Stimulated activated CD8-positive, alpha-beta memory T cell treated with anti-CD3 and anti-CD28 coated beads, Interleukin-7, amount 100 ng/mL, for 1 hour (primary cell): ENCODE measurements at places on chromosomes 16 and 17.

DNA sequence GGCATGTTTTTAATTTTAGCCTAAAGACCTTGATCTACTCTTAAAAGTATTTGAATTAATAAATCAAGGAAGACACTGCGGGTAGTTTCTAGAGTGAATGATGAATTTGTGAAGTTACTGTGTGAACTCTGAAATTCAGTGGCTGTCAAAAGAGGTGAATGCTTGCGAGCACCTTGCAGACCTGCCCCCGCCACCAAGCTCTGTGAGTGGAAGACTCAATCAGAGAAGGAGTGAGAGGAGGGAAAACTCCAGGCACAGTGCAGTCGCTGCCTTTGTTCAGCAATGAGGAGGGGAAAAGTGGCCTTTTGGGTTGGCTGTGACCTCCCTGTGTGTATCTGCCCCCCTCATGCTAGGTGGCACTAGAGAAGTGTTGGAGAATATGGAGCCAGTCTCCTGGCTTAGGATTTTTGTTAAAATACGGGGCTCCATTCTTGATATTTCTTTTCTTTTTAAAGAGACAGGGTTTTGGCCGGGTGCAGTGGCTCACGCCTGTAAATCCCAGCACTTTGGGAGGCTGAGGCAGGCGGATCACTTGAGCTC lies 53.0 kb downstream of the LDHD start:
- no peak for DNase-seq

DNA sequence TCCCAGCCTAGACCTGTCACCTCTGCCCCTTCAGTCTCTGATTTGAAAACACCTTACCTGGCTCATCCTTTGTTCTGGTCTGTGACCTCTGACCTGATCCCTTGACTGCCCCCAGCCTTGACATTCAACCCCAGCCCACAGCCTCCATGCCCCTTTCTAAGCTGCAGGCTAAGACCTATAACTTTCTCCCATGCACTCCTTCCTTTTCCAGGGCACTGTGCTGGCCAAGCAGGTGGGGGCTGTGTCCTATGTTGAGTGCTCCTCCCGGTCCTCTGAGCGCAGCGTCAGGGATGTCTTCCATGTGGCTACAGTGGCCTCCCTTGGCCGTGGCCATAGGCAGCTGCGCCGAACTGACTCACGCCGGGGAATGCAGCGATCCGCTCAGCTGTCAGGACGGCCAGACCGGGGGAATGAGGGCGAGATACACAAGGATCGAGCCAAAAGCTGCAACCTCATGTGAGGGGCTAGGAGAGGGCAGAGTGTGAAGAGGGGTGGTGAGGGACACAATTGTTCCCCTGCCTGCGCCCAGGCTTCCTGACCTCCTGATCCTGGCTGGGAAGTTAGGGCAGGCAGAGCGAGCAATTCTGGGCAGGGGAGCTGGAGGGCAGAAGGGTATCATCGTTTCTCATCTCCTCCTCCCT lies 3.3 kb downstream of the RND2 start:
- DNase-seq: no peak

- DNase-seq: no peak
These were observed 34.0 kb downstream of the OR1D5 start for GRCh38 chr17:3029213-3029913.

DNA sequence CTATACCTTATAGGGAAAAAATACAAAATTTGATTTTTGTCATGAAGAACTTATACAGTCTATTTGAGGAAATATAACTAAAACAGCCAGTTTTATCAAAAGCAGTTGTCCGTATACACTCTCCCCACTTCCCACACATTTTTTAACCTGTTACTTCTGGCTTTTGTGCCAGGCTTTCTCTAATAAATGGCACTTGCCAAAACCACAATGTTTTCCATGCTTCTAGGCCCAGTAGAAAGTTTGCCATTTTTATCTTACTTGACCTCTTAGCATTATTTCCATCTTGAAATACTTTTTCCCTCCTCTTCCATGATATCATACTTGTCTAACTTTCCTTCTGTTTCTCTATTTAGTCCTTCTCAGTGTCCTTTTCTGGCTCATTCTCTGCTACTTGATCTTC lies 38.8 kb downstream of the EFCAB5 start:
- DNase-seq: no peak
